ENCODE measurements at places on chromosomes 7 and 10. TPM values are rescaled to one million over a fixed set of nuclear protein-coding genes. Genes with fewer than 3 reads are reported as not detected.

DNA sequence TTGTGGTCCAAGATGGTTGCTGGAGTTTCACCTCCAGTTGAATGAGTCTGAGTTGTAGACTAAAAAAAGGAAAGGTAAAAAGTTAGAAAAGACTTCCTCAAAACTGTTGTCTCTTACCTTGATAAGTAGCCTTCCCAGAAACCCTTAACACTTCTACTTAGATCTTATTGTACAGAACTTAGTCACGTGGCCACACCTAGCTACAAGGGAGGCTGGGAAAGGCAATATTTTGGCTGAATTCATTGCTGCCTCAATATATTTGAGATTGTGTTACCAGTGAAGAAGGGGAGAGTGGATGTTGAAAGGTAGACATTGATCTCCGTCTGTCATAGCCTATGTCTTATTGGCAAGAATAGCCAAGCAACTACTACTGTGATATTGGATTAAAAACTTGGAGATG lies 35.5 kb upstream of the VDAC2 start:
- H3K27ac ChIP-seq, result no peak overlapping the region
- peaks cover 2% of the 10 kb centered on the region for H3K36me3 ChIP-seq
- H3K4me1 ChIP-seq, result peaks cover 8% of the 10 kb centered on the region
- no peak overlapping the region for H3K4me3 ChIP-seq
- DNase-seq, result no peak
- no peaks in the 10 kb centered on the region for H3K27me3 ChIP-seq

GRCh38 chr7:27515933-27516332 lies 146.8 kb downstream of the HIBADH start:
- H3K36me3 ChIP-seq, result no peaks in the 10 kb centered on the region
- DNase-seq, result no peak
- no peak overlapping the region for H3K4me3 ChIP-seq
- H3K27ac ChIP-seq, result peak overlapping the region; percentile 43
- H3K27me3 ChIP-seq, result no peaks in the 10 kb centered on the region

- H3K36me3 ChIP-seq, result no peaks in the 10 kb centered on the region
- peaks cover 14% of the 10 kb centered on the region for H3K27me3 ChIP-seq
- H3K4me1 ChIP-seq, result no peaks in the 10 kb centered on the region
- H3K4me3 ChIP-seq, result no peak overlapping the region
These were observed 104.8 kb downstream of the EMX2 start for GRCh38 chr10:117647306-117647705.

CCL24 gene
- not detected for total RNA-seq

ASL gene
- 12.7 TPM for total RNA-seq

ZNF239 gene
- total RNA-seq, result 0.96 TPM

GPAM gene
- total RNA-seq, result 3.2 TPM

ELOVL3 gene
- total RNA-seq, result not detected
